ENCODE measurements at places on chromosomes 11 and 22.

DNA sequence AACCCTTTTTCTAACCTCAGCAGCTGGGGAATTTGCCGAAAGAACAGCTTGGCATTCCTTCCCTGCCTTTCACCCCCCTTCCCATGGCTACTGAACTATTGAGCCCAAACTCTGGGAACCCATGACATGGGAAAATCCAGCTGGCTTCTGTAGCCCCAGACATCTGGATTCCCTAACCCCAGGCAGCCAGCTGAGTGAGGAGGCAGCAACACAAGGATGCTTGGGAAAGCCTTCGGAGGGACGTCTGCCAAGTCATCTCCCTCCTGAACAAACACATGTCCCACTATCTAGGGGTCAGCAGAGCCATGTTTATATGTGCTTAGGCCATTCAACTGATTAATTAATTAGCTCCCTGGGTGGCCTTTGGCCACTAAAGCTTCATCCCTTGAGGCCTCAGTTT, 21.6 kb downstream of the LRRC55 start:
- no peak for DNase-seq

DNA sequence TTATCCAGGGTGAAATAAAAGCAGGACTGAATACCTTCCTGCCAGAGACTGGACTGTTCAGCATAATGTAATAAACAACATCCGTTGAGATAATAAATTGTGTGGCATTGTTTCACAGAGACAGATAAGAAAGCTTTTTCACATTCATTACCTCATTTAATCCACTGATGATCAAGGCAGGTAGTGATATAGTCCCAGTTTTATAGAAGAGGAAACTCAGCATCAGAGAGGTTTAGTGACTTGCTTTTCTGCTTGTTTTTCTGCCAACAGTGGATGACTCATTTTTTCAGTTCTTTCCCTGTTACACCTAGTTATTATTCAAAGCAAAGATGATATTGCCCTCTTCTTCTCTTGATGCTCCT, 4.0 kb downstream of the MYO18B start:
- DNase-seq, result no peak

GRCh38 chr11:1767399-1768140, 3.8 kb upstream of the CTSD start:
- no peak for DNase-seq

DNA sequence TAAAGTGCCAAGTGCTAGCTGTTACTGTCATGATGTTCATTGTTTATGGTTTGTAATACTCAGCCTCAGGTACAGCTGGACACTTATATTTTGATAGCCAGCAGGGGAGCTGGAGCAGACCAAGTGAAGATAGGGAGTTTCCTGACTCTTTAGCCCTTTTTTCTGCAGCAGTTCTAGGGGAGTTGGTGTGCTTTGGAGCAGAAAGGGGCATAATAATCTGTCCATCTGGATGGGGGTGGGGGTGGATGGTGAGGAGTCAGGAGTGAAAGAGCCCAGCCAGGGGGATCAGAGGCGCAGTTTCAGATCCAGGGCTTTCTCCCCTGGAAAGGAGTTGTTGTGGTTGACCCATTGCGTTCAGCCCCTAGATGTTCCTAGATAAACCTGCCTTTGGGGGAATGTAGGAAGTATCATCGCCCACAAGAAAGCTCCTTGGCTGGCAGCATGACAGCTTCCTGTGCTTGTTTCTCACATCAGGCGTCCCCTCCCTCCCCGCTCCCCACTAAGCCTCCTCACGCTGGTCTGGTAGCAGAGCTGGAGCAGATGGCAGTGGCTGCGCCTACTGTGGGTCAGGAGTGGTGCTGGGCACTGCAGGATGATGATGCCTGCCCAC, 41.9 kb downstream of the MED15 start:
- DNase-seq, result no peak

GRCh38 chr11:27218421-27219038, 144.5 kb downstream of the CCDC34 start:
- DNase-seq, result peak; percentile 98

DNA sequence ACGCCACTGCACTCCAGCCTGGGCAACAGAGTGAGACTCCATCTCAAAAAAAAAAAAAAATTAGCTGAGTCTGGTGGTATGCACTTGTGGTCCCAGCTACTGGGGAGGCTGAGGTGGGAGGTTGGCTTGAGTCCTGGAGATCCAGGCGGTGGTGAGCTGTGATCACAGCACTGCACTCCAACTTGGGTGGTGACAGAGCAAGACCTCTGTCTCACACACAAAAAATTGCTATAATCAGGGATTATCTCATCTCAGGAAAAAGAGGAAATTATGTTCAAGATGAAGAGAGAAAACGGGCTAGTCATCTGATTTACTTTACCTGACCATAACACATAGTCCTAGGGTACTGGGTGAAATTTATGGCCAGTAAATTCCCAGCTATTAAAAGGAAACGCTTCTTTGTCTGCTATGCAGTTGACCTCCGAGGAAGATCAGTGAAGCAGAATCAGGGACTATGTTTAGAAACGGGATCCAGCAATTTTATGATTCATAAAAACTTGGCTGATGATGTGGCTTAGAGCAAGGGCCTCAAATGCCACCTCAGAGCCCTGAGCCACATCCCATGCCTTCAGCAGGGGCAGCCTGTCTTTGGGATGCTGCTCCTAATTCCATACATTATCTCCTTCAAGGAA, 386.2 kb downstream of the NTM start:
- DNase-seq, result peak; percentile 85

DNA sequence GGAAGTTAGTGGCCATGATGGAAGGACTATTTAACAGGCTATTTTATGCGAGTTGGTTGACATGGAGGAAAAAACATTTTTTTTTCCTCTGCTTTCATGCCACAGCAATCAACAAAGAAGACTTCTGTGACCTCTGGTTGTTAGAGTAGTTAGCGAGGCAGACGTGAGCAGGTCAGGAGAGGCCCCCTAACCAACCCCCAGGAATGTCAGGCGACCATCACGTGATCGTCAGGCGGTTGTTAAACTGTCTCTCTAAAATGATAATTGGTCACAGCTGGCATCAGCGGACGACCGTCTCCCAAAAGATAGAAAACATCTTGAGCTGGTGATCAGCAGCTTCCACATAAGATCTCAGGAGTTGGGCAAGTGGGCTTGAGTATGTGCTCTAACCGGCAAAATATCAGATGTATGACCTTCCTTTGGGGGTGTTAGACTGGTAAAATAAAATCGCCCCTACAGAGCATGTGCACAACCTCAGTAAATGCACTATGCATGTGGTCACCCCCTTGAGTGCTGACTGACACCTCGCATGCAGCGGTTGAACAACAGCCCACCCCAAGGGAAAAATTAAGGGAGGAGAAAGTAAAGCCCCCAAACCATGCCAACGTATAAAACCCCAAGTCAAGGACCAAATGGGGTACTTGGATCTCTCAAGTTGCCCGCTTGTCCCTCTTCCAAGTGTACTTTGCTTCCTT, 20.9 kb upstream of the NARS2 start:
- peak; percentile 80 for DNase-seq

- DNase-seq, result no peak
Measured at GRCh38 chr11:45163956-45164575, 17.6 kb downstream of the PRDM11 start.

DNA sequence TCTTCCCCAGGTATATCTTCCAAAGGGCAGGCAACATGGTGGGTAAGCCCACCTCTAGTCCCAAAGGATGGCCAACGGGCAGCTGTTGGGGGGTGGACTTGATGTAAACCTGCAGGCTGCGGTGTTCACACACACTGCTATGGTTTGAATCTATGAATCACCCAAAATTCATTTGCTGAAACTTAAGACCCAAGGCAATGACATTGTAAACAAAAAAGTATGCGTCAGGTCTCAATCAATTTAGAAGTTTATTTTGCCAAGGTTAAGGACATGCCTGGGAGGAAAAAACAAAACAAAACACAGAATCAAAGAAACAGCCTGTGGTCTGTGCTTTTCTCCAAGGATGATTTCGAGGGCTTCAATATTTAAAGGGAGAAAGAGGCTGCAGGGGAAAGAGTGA, 18.3 kb downstream of the RCN1 start:
- DNase-seq, result no peak

DNA sequence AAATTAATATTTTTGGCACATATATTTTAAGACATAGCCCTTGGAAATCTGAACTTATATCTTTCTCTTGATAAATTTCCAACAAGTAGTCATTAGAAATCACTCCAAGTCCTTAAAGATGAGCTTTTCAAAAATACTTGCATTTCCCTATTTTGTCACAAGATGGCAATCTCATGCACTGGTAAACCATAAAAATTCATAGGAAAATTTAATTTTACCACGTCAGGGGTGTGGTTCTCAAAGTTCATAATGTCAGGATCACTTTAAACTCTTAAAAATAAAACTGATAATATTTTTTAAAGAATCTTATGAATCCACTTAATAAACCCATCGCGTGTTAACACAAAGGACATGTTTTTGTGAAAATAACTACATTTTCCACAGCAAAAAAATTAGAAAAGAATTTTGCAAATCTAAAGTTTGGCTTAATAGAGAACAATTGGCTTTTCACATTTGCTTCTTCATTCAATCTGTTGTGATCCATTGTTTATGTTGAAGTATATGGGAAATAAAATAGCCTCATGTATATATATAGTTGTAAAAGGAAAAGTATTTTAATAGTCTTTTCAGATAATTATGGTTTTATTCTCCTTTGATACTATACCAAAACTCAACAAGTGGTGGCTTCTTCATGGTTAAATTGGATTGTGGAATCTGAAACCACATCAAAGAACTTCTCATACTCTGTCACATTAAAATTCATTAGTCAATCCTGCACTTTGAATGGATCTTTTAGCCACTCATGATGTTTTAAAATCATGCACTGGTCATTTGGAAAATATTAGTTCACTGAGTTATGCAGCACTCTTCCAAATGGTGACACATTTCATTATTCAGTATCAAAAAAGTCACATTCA, 169.1 kb downstream of the CADM1 start:
- peak; percentile 42 for DNase-seq

- no peak for DNase-seq
Measured at GRCh38 chr11:6648501-6648900, 7.1 kb downstream of the DCHS1 start.

- no peak for DNase-seq
Measured at GRCh38 chr11:57658023-57658361, 430 bp downstream of the CLP1 start.
